Epithelial cell of prostate (primary cell): ENCODE measurements at places on chromosomes 5 and 9.
A peak's percentile ranks its signal among the peaks of the same experiment; 100 is the strongest.

DNA sequence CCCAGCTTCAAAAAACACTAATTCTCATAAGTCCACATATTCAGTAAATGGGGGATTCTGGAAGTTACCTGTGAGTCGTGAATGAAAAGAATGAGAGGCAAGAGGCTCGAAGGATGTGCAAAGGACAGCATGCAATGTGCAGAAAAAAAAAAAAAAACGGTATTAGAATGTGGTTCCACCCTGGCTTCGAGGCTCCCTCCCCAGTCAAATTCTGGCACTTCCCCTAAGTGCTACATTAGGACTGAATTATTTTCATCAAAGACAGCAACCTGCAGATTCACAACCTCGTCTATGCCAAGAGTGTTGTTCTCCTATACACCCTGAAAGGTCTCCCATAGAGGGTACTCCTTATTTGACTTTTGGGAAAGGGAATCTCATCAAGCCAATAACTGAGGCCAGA lies 16.5 kb downstream of the CAPSL start:
- no peak for DNase-seq

DNA sequence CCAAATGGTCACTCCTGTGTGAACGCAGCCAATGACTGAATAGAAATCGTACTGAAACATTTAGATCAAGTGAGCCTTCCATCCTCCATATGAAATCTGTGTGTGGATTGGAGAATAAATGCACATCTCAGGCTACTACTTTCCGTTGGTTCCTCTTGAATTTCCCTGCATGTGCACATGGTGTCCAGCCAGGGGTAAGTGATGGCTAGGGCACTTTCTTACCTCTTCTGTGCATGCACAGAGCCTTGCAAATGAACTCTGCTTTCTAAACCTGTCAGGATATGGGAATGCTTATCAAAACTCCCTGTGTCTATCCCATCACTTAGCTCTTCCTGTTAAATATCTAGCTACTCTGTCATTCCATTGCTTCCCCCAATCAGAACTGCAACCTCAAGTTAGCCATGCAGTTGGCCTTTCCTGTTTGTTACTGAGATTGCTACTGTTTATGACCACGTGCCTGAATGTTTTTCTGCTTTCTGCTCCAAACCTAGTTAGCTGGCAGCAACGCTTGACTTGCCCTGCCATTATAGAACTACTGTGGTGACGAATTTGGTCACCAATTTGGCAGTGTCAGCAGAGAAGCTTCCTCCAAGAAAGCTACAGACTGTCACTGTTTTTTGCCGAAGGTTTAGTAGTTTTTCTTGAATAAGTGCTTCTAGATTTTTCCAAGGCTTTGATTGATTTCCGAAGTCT lies 661.6 kb downstream of the LRRC70 start:
- no peak for DNase-seq

DNA sequence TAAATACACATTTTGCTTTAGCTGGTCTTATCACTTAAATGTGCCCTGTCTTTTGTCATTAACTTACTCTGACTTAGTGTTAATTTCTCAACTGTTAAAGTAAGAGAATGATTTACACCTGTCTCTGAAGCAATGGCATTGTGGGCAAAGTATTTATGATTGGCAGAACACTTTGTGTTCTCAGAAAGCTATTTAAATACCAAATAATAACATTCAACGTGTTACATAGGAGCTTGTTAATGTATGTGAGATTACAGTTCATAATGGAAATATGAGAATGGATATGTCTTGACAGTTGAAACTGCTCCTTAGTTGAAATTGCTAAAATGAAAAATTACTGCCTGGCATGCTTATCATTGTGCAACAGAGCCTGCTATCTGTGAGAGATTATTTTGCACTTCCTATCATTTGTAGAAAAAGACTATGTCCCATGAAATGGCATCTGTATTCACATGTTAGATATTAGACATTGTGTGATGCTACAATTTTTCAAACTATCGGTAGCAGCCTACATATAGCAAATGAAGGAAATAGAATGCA lies 46.1 kb downstream of the PRR16 start:
- no peak for DNase-seq

DNA sequence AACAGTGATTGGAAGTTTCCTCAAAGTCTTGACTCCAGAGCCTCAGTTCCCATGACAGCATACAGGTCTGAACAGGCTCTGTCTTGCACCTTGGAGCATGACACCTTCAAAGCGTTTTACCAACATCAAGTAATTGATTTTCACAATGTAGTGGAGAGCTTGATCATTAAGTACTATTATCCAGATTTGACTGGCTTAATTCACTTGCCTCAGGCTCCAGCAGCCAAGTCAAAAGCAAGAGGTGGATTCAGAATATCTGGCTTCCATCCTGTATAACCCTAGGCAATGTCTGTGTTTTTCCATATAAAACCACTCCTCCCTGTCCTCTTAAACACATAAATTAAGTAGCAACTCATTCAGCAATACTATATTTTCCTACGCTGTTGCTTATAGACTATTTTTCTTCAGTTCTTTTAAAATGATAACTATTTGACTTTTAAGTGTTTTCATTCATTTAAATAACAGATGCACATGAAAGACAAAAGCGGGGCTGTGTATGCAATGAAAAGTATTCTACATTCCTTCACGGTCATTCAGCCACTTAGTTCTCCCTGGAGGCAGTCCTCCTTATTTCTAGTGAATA lies 150.8 kb upstream of the RANBP3L start:
- DNase-seq = peak; percentile 78

DNA sequence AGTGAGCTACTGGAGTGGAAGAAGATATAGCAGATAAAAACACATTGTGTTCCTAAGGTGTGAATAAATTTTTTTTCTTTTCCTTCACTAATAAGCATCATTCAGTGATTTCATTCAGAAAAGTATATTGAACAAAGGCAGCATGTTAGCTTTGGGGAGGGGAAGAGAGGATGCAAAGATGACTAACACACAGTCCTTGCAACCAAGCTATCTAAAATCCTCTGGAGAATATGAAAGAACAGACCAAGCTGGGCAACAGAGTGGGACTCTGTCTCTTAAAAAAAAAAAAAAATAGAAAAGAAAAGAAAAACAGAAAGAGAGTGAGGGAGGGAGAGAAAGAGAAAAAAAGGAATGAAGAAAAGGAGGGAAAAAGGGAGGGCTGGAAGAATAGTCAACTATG lies 22.3 kb upstream of the OMD start:
- no peak for DNase-seq

DNA sequence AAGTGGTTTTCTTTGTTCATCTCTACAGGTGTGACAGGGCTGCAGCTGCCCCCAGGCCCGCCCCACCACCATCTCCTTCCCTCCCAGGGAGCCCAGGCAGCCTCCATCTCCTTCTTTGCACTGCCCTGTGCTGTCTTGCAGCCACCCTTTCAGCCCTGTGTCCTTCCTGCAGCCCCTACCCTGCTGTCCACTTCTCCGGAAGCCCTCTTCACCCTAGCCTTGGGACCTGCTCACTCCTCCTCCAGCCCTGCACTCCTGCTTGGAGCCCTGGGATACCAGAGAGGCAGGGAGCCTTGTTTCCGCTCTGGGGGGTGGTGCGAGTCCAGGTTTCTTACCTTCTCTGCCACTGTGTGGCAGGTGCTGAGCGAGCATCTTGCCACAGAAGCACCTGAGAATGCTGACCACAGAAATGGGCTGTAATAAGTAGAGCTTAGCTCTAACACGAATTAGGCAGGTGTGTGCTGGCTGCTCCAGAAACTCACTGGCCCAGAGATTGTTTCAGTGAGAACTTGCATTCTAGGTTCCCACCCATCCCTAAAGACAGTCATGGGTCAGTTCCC lies 51.3 kb upstream of the GADD45G start:
- no peak for DNase-seq

DNA sequence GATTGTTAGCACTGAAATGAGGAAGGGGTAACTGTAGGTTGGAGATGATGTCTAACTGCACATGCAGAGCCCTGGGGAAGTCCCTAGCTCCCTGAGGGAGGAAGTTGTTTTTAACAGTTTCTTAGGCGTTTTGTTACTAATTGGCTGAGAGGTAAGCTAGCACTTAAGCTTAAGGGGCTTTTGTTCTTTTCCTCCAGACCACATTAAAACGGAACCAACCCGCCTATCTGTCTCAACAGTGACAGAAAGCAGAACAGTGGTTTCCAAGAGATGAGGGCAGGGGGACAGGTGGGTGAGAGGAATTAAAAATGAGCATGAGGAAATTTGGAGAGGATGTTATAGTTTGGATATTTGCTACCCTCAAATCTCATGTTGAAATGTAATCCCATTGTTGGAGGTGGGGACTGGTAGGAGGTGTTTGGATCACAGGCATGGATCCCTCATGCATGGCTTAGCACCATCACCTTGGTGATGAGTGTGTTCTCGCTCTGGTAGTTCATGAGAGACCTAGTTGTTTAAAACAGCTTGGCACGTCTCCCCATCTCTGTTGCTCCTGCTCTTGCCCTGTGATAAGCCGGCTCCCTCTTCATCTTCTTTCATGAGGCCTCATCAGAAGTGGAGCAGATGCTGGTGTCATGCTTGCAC lies 38.9 kb downstream of the LYRM7 start:
- DNase-seq = no peak

DNA sequence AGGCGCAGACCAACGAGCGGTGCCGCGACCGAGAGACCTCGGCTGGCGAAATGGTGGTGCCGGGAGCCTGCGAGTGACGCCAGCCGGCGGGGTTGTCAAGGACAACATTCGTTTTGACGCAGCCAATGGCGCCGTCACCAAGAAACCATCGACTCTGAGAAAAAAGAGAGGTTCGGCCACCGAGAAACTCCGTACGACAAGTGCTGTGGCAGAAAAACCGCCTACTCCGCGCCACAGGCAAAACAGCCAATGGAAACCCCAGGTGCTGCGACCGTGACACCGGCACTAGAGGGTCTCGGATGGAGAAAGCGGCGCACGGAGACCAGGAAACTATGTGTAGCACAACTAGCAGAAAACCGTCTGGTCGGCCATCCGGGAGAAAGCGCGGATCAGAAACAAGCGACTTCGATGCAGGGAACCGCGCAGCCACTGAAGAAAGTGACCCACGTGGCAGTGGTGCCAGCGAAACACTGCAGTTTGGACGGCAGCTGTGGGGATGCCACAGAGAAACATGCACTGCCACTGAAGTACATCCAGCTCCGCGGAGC lies 88.8 kb downstream of the ANXA2R start:
- DNase-seq = no peak

- no peak for DNase-seq
Measured at GRCh38 chr5:103542441-103542840, 20.1 kb downstream of the NUDT12 start.

DNA sequence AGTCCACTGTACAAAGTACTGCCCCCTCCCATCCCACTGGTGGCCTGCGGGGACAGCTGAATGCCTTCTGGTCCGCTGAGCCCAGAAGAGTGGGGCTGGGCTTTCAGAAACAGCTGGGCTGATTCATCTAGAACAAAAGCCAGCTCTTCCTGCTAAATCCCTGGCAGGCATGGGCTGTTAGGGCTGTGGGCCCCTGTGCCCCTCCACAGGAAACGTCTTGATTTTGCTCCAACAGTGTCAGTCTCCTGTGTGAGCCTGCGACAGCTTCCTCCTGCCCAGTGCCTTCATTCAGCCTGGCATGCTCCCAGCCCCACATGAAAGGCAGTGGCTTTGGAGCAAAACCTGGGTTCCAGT lies 6.9 kb upstream of the GSN start:
- DNase-seq = no peak

DNA sequence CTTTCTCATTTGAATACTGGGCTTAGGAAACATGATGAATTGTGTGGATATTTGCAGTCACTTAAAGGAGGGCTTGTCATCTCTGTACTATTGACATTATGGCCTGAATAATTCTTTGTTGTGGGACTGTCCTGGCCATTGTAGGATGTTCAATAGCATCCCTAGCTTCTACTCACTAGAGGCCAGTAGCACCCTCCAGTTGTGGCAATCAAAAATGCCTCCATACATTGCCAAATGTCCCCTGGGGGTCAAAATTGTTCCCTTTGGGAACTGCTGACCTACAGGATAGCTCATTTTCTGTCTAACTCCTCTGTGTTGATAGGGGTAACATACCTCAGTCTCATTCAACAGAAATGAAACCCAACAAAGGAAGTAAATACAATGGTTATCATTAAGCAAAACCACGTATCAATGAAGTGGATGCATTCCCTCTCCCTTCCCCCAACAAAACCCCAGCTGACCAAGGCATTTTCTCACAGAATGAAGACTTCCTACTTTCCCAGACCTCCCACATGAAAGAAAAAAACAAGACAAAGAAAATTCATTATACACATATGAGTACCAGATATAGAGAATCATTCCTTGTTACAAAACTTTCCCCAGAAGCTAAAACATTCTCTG lies 18.1 kb downstream of the FYB1 start:
- no peak for DNase-seq

GRCh38 chr5:135391116-135391868 lies 7.7 kb downstream of the MACROH2A1 start:
- DNase-seq = no peak

- DNase-seq = no peak
Measured at GRCh38 chr9:120177121-120177520, 402.8 kb downstream of the CDK5RAP2 start.

GRCh38 chr5:31962871-31963307 lies 211.2 kb downstream of the GOLPH3 start:
- no peak for DNase-seq

- no peak for DNase-seq
Measured at GRCh38 chr9:98576354-98576753, 132.4 kb downstream of the GABBR2 start.

- DNase-seq = no peak
Measured at GRCh38 chr5:32908641-32909040, 197.5 kb downstream of the NPR3 start.

GRCh38 chr9:129671519-129671918 lies 6.1 kb downstream of the PRRX2 start:
- no peak for DNase-seq

- DNase-seq = no peak
Measured at GRCh38 chr5:81300921-81301270, 491 bp upstream of the ZCCHC9 start.

DNA sequence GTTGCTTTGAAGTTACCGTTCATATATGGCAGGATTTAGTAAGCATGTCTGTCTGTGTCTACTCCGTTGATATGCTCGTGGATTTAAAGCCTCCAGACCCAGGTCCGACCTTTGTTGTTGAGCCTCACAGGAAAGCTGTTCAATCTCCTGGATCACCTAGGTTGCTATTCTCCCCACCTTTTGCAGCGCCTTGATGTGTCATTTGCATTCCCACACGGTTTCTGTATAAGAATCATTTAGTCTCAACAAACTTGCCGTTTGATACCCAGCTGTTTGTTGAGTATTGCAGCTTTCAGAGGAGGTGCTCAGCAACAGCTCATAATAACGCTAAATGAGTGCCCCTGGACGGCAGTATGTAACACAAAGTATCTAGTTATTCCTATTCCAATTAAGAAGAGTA lies 1.2 kb upstream of the ADGRV1 start:
- no peak for DNase-seq

- no peak for DNase-seq
Measured at GRCh38 chr5:91182763-91183162, 200.4 kb downstream of the ARRDC3 start.

- no peak for DNase-seq
Measured at GRCh38 chr5:174918655-174919054, 194.3 kb downstream of the MSX2 start.
